ENCODE measurements at places on chromosomes 2 and 18. TPM values are rescaled to one million over a fixed set of nuclear protein-coding genes. Genes with fewer than 3 reads are reported as not detected.

The IL18RAP gene
- 2.7 TPM for total RNA-seq

The GKN2 gene
- total RNA-seq = not detected

The CTDP1 gene
- 9.3 TPM for total RNA-seq

DNA sequence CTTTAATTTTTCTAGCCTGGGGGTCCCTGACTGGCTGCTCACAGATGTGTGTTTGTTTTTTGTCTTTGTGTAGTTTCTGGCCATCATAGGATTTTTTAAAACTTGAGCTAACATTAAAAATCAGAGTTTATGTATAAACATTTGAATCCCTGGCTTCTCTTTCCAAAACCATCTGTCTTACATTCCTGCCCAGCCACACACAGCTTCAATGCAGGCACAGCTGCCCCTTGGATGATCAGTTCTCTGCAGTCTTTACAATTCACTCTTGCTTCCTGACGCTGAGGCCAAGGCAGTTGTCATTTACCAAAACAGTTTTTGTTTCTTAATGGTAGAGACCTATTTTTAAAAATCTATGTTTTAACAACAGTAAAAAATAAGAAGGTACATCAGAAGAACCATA, 169.2 kb upstream of the LRRTM1 start:
- no peak overlapping the region for H3K4me3 ChIP-seq
- no peak overlapping the region for H3K27ac ChIP-seq
- peaks cover 5% of the 10 kb centered on the region for H3K4me1 ChIP-seq
- no peaks in the 10 kb centered on the region for H3K36me3 ChIP-seq
- H3K27me3 ChIP-seq = no peaks in the 10 kb centered on the region

DNA sequence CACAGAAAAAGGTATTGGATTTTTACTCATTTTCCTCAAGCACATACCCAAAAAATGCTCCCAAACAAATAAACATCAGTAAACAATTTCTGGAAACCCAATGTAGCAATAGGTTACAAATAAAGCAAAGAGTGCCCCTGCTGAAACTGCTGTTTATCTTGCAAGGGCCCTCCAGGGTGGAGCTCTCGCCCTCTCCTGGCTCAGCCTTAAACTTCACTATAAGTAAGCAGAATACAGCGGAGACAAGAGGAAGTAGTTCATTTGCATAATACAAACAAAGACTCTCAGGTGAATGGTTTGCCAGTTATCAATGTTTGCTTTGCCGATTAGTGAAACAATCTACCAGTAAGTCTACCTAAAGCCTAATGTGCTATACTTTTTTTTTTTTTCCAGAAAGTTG, 437.6 kb downstream of the DLGAP1 start:
- H3K4me1 ChIP-seq = no peaks in the 10 kb centered on the region
- DNase-seq = no peak
- H3K36me3 ChIP-seq = no peaks in the 10 kb centered on the region

DNA sequence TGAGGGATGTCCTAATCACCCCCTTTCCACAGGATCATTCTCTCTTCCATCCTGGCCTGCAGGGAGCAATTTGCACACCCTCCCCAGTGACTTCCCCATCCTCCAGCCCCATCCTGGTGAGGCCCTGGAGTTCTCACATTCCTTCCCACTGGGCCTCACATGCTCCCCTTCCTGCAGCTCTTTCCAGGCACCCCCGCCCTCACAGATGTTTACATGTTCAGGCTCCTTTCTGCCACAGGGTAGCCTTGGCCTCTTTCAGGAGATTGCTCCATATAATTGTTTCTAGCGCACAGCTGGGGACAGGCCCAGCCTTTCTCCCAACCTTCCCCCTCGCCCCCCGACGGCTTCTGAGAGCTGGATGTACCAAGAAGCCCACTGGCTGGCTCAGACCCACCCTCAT, 288.4 kb upstream of the TRIB2 start:
- H3K36me3 ChIP-seq = no peaks in the 10 kb centered on the region
- no peaks in the 10 kb centered on the region for H3K4me1 ChIP-seq
- no peak overlapping the region for H3K27ac ChIP-seq
- DNase-seq = no peak

DNA sequence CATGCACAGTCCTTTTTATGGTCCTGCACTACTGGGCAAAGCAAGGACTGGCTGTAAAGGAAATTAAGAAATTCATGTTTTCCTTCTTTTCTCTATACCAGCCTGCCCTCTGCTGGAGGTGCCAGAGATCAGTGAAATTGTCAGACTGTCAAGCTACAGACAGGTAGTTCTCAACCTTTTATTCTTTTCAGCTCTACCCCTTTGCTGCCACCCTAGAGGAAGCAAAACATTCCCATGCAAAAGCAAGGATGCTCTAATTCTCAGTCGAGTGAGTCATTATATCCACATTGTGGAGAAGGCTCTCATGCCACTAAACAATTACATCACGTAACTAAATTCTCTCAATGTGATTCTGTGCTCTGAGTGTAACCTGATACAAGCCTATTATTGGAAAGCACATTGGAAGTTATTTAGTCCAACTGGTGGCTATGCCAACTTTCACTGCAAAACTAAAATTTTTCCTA, 25.0 kb upstream of the RAPGEF4 start:
- H3K27ac ChIP-seq = no peak overlapping the region
- no peak overlapping the region for H3K4me3 ChIP-seq
- no peaks in the 10 kb centered on the region for H3K4me1 ChIP-seq
